CD4-positive, CD25-positive, alpha-beta regulatory T cell (primary cell): ENCODE measurements at places on chromosomes 5 and 9. TPM values are rescaled to one million over a fixed set of nuclear protein-coding genes. Genes with fewer than 3 reads are reported as not detected.

The OSMR gene
- not detected for total RNA-seq

The MLANA gene
- total RNA-seq = not detected

The SPINK6 gene
- total RNA-seq = not detected

The FUT7 gene
- total RNA-seq = 15.2 TPM

The CCL21 gene
- not detected for total RNA-seq

The ROPN1L gene
- 3.0 TPM for total RNA-seq

The LOX gene
- 0.25 TPM for total RNA-seq

GRCh38 chr5:180977852-180978251, 10.8 kb upstream of the BTNL3 start:
- DNase-seq = no peak

DNA sequence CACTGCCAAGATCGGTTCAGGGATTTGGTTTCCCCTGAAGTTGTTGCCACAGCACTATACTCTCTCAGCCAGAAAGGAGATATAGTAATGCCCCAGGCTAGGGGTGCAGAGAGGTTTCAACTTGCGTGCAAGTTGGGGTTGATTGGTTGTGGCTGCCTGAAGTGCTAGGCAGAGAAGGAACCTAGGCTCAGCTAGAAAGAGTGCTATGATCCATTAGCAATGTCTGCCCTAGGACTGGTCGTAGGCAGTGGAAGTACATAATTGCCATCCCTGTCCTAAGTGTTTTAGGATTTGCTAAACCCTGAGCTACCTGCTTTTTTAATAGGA, 136.6 kb upstream of the SMIM23 start:
- DNase-seq = no peak

- no peak for DNase-seq
Measured at GRCh38 chr9:6877671-6878161, 119.9 kb downstream of the KDM4C start.

- no peak for DNase-seq
Measured at GRCh38 chr9:118575341-118576070, 793.7 kb downstream of the BRINP1 start.

GRCh38 chr9:98667005-98667640, 41.6 kb downstream of the GABBR2 start:
- DNase-seq = no peak

DNA sequence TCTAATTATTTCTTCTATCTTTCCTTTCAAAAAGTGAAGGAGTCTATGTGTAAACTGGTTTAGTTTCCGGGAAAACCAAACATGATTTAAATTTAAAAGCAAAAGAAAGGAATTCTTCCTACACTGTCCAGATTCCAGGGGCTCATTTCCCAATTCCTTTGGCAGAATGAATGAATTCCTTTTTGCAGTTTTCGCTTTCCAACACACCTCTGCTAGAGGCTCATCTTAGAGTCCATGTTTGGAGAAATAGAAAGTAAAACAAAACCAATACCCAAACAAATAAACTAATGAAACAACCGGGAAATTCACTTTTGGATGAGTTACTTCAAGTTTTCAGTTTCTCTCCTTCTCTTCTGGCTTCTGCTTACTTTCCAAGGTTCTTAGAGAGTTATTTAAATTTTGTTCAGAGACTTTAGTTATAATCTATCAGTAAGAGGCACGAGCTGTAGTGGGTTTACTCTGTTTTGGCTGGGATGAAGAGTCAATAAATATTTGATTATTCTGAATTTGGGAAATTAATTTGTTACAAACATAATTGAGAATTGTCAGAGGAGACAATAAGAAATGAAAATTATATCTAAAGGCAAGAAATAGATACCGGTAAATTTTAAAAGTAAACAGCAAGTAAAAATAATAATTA, 365.0 kb upstream of the CDH9 start:
- DNase-seq = no peak

DNA sequence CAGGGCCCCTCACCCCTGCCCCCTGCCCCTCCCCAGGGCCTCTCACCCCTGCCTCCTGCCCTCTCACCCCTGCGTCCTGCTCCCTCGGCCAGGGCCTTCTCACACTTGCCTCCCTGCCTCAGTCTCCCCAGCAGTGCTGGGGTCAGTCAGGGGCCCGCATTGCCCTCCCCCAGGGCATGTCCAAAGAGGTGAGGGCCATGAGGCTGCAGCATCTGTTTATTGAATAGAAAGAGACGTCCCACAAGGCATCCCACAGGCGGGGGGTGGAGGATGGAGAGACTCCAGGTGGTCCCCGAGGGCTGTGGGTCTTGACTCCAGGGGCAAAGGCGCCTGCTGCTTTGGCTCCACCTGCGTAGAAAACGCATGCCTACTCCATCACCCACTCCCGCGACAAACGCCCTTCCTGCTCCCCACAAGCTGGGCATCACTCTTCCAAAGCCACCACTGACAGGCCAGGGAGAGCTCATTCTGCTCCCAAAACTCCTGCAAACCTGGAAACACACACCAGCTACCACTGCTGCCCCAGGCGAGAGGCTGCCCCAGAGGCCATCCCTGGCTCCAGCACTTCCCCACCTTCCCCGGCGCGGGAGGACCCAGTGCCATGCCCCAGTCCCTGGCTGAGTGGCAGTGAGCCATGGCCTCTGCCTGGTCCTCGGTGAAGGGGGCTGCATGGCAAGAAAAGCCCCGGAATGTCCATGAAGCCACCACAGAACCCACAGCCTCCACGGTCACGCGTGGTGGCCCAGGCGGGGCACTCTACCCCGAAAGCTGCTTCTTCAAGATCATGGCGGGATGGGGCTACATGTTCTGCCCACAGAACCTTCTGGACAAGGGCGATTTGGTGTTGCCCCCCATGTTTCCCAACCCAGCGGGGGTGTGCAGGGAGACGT, 1.6 kb upstream of the LCN8 start:
- DNase-seq = no peak

- no peak for DNase-seq
Measured at GRCh38 chr5:101673120-101673519, 623.0 kb downstream of the SLCO4C1 start.

DNA sequence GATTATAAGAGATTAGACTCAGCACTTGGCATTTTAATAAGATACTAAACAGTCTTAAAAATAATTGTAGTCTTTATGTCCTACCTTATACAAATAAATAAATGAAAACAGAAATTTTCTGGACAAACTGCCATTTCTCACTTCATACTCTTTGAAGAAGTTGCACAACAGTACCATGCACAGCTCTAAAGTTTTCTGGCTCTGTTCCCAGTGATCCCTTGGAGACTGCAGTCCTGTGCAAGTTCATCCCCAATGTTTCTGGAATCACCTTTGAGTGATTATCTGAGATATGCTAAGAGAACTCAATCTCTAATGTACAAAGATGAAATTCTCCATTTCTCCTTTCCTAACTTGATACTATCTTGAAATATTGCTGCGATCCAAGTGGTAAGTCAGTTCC, 330.4 kb upstream of the EDIL3 start:
- DNase-seq = no peak

GRCh38 chr5:136768457-136768856, 403.1 kb upstream of the TRPC7 start:
- no peak for DNase-seq

DNA sequence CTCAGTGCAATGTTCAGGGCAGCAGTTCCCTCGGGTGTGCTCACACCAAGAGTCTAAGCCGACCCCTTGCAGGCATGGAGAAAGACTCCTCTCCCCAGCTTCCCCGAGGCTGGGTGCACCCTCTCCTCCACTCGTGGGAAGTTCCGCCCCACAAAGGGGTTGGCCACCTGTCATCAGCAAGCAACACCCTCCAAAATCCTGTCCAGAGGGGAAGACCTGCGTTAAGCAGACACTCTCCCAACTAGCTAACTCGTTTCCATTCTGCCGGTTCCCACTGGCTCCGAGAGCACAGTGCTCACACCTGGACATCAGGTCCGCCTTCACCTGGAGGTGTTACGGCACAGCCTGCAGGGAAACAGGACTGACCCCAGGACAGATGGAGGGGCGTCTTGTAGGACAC, 117.9 kb upstream of the IRX4 start:
- no peak for DNase-seq

GRCh38 chr9:131837316-131837715, 97.4 kb upstream of the RAPGEF1 start:
- no peak for DNase-seq
